ENCODE measurements at places on chromosomes 11 and 22. TPM values are rescaled to one million over a fixed set of nuclear protein-coding genes. Genes with fewer than 3 reads are reported as not detected.

ABTB2 gene
- 24.5 TPM for total RNA-seq

OR51T1 gene
- not detected for total RNA-seq

CDC42BPG gene
- total RNA-seq, result 1.2 TPM

C11orf91 gene
- 1.0 TPM for total RNA-seq

MMP8 gene
- total RNA-seq, result not detected

All from A549 treated with DMSO at 1 μM for 4 hours (cell line).